Heart right ventricle (tissue), 16 donors: ENCODE measurements at places on chromosomes 13 and 19.
A peak's percentile ranks its signal among the peaks of the same experiment; 100 is the strongest.

DNA sequence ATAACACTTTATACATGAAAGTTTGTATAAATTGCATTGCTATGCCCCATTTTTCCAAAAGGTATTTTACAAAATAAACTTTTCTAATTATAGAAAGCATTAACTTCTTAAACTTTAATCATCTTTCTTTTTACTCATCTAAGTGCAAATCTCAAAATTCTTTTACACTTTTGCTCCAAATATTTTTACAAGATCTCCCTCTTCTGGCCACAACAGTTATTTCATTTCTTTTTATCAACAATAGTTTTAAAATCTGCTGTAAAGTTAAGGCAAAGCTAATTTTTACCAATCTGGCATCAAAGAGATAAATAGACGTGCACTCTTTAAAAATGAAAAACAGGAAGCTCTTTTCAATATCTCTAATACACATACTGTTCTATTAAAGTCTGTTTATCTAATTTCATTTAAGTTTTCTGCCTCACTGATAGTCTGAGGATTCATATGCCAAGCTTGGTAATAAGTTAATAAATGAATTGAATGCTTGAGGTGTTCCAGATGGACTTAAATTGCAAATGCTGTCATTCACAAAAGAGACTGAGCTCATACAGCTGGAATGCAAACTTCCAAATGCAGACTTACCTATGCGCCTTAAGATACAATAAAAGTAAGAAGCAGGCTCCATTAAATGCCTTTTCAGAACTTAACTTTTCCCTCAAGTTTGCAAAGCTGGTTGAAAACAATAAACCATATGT, 583.0 kb upstream of the ATXN8OS start:
- no peak overlapping the region for H3K4me3 ChIP-seq
- H3K36me3 ChIP-seq = no peaks in the 10 kb centered on the region
- no peak for DNase-seq
- no peaks in the 10 kb centered on the region for H3K4me1 ChIP-seq
- H3K27ac ChIP-seq = no peak overlapping the region

GRCh38 chr19:43620061-43621001, 902 bp upstream of the ZNF428 start:
- DNase-seq = no peak
- H3K27me3 ChIP-seq = no peaks in the 10 kb centered on the region
- no peak overlapping the region for H3K27ac ChIP-seq
- peak overlapping the region; percentile 82 for H3K4me3 ChIP-seq

GRCh38 chr19:29586401-29586800, 19.7 kb upstream of the POP4 start:
- no peak overlapping the region for H3K4me3 ChIP-seq
- no peak for DNase-seq
- H3K27ac ChIP-seq = no peak overlapping the region
- no peaks in the 10 kb centered on the region for H3K4me1 ChIP-seq

- H3K27me3 ChIP-seq = peaks cover 75% of the 10 kb centered on the region
- H3K36me3 ChIP-seq = no peaks in the 10 kb centered on the region
- no peak overlapping the region for H3K27ac ChIP-seq
- no peak overlapping the region for H3K4me3 ChIP-seq
- no peak for DNase-seq
- H3K4me1 ChIP-seq = no peaks in the 10 kb centered on the region
These were observed 10.2 kb upstream of the SIGLEC6 start for GRCh38 chr19:51541458-51542357.

GRCh38 chr13:37869506-37869755, 141 bp downstream of the TRPC4 start:
- H3K27ac ChIP-seq = no peak overlapping the region
- H3K4me3 ChIP-seq = peak overlapping the region; percentile 54
- DNase-seq = no peak

DNA sequence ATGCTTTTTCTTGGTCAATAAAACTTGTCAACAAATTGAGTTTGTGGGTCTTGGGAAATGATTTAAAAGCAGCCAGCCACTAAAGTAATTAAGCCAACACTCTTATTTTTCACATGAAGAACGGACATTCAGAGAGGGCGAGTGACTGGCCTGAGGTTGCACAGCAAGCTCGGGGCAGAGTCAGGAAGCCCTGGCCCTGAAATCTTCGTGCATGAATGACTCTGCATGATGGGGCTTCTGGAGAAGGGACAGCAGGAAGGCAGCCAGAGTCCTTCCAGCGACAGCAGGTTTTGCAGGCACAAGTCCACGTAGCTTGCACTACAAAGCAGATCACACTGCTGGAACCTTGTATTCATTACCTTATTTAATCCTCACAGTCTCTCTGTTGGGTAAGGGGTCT, 232.5 kb downstream of the ZNF536 start:
- H3K27ac ChIP-seq = no peak overlapping the region
- no peaks in the 10 kb centered on the region for H3K4me1 ChIP-seq
- H3K27me3 ChIP-seq = no peaks in the 10 kb centered on the region
- no peak overlapping the region for H3K4me3 ChIP-seq
- no peak for DNase-seq
- H3K36me3 ChIP-seq = no peaks in the 10 kb centered on the region
